ENCODE measurements at places on chromosomes 5 and 9.

DNA sequence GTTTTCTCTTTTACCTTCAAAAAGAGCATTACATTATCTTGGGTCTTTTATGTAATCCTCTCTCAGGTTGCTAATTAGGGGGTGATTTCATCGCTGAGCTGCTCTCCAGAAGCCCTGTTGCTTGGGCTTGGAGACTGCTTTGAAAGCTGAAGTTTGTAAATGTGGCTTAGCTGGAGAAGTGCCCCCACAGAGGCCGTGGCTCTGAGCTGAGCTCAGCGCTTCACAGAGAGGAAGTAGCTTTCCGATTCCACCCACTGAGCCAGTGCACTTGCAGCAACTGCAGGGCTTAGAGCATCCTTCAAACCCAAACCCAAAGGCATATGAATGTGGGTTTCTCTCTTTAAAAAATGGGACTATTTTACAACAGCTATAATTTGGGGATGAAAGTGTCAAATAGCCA lies 13.7 kb upstream of the NXNL2 start:
- no peak for DNase-seq

GRCh38 chr9:1354086-1354485 lies 303.9 kb downstream of the DMRT2 start:
- DNase-seq: no peak

GRCh38 chr9:114096041-114096511 lies 3.0 kb downstream of the KIF12 start:
- no peak for DNase-seq

- no peak for DNase-seq
Observed at GRCh38 chr5:1658665-1659064, 134.9 kb upstream of the LPCAT1 start.

DNA sequence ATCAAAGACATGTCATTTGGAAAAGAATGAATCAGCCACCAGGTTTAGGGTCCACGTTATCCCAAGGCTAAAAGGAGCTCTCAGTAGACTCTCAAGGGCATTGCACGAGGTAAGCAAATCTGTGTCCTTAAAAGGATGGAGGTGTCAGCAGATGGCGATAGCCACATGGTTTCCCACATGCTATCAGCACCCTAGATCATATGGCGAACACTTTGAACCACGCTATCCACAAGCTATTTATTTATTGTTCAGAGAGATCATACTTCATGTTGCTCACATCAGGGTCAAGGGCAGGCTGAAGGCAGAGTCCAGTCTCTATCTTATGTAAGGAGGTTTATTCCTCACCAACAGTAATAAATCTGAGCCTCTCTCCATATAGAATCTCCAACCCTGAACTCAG lies 43.7 kb downstream of the CDH6 start:
- DNase-seq: no peak
